ENCODE measurements at places on chromosomes 16 and 17. TPM values are rescaled to one million over a fixed set of nuclear protein-coding genes. Genes with fewer than 3 reads are reported as not detected.

The DNAI2 gene
- total RNA-seq: not detected

The KRTAP4-5 gene
- not detected for total RNA-seq

The KCNH4 gene
- not detected for total RNA-seq

The HOXB8 gene
- total RNA-seq: not detected

The PDE6G gene
- not detected for total RNA-seq

The SOX9 gene
- total RNA-seq: 53.9 TPM

The SLC35G6 gene
- total RNA-seq: not detected

The SLC16A11 gene
- total RNA-seq: not detected

Measured in mammary epithelial cell (primary cell).